ENCODE measurements at places on chromosomes 2 and 18.

- DNase-seq = no peak
Observed at GRCh38 chr2:84832772-84833461, 48.0 kb downstream of the TRABD2A start.

- no peak for DNase-seq
Observed at GRCh38 chr2:203551778-203552177, 16.7 kb upstream of the RAPH1 start.

DNA sequence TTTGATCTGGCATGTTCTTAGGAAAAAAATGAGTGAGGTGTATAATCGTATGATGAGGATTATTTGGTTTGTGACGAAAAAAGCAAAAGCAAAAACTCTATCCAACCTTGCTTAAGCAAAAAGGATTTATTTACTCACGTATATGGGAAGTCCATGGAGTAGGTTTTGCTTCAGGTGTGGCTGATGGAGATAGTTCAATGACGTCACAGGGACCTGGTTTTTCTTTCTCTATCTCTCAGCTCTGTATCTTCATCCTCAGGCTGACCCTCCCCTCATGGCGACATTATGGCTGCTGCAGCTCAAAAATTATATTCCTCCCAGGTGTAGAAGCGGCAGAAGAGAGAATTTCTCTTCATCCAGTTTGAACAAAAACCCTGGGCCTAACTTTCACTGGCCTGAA, 8.9 kb downstream of the TMSB10 start:
- no peak for DNase-seq

- no peak for DNase-seq
Observed at GRCh38 chr2:116467243-116467642, 1347.2 kb upstream of the DDX18 start.

DNA sequence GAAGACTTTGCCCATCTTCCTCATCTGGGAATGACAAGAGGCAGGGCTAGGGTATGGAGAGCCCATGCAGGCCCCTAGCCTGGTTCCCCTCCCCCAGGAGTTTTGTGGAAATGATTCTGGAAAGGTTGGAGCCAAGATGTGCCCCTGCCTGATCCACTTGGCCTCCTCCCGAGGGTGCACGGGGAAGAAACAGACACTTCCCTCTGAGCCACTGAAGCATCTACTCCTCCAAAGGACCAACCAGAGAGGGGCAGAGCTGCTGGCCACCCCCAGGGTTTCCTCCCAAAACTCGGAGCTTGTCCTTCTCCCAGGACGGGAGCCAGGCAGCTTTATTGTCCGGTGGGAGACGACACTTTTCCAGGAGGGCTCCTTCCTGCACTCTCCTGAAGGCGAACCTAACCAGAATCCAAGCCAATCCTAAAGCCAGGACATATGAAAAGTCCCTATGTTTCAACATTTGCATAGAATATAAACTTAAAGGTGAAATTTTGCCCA, 149.2 kb upstream of the COPS8 start:
- no peak for DNase-seq

DNA sequence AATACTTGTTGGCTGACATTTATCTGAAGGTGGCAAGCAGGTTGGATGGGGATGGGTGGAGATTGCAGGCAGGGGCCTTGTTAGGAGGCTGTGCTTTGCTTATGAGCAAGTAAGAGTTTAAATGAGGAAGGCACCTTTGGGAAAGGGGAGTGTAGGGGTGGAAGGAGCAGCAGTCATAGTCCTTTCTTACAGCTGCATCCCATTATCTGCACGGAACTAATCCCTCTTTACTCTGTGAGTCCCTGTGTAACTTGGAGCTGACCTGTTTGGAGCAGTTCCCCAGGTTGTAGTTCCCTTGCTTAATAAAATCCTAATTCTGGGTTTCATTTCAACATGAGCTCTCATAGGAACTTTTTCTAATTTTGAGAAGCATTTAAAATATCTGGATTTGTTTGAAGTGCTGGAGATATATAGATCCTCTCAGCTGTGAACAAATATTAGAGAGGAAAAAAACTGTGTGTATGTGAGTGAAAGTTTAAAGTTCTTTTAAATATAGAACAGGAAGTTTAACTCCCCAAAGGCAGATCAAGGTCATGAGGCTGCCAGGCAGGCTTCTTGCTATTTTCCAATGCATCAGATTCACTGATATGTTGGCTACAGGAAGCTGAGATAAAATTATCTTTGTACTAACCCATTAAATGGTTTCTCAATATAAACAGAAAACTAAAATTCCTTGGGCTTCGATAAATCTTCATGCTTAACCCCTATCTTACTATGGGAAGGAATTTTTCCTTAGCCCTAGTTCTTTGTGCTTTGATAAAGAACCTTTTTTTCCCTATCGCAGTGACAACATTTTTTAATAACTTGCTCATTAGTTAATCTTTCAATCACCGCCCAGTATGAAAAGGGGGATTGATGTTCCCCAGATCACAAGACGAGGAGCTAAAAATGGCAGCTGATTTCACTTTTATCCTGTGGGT, 104.6 kb upstream of the EML6 start:
- no peak for DNase-seq

GRCh38 chr2:45119038-45119437, 109.8 kb upstream of the SIX2 start:
- no peak for DNase-seq

GRCh38 chr2:229714080-229714735, at the start of gene DNER:
DNER (minus strand) TSS chr2:229714555; CDS start chr2:229714423, 132 bp downstream.
- peak; percentile 14 for DNase-seq

All from activated T-helper 1 cell treated with anti-CD3 and anti-CD28 coated beads, Interleukin-2, amount 50 U/mL, for 16 hours (primary cell).